ENCODE measurements at places on chromosomes 2 and 18.

GRCh38 chr18:48715711-48716361 lies 177.0 kb downstream of the CTIF start:
- DNase-seq: peak; percentile 7

GRCh38 chr2:18104595-18105224 lies 226.2 kb downstream of the KCNS3 start:
- no peak for DNase-seq

DNA sequence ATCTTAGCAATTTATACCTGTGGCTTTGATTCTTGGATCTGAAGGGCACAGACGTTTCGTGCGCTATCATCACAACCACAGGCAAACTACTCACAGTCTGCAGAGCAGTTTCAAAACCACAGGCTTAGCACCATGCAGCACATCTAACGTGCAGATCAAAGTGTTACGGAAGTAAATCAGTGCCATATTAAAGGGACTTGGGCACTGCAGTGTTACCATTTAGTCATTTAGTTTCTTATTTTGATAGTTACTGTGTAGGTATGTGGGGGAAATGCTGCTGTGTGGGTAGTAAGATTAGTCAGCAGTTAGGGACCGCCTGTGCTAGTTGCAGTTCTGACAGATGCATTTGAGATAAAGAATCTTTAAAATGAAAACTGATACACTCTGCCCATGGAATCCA lies 384.0 kb downstream of the NBAS start:
- peak; percentile 59 for DNase-seq

DNA sequence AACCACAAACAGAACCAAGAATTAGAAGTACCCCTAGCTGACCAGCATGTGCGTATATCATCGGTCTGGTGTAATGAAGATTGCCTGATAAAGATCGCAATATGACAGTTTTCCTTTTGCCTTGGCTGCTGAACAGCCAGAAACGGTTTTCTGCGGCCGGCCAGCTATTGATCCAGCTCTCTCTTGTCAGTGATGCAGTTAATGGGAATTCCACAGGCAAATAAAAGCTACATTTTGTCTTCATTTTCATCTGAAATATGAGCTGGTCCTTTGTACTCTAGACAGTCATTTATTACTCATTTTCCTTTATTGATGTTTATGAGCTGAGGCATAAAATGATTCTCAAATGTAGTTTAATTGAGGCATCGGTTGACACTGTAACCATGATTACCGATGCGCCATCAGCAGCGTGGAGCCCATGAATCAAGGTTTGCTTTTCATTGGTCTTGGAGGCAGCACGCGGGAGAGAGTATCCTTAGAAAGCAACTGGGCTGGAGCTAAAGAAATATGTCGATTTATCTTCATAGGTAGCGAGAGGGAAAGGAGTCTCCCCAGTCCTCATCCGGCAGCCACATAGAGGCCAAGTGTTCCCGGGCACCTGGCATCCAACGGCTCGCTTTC lies 535.2 kb downstream of the GALR1 start:
- no peak for DNase-seq

DNA sequence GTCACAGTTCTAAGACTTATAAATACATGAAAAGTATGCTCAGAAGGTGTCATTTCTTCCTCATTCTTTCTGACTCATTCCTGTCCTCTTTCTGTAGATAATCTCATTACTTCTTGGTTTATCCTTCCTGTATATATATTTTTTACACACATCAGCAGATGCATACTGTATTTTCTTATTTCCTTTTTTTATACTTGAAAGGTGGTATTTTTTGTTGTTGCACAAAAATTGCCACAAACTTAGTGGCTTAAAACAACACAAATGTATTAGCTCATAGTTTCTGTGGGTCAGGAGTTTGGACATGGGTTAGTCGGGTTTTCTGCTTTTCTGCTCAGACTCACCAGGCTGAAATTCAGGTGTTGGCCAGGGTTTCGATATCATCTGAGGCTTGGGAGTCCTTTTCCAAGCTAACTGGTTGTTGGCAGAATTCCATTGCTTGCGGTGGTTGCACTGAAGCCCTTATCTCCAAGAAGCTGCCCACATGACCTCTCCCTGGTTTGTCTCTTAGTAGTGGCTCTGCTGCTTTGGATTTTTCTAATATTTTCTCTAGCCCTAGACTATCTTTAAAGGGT lies 162.6 kb downstream of the FMNL2 start:
- DNase-seq: no peak
